ENCODE measurements at places on chromosomes 1 and 21.

- DNase-seq, result no peak
Observed at GRCh38 chr1:77796695-77797405, 17.4 kb downstream of the MIGA1 start.

DNA sequence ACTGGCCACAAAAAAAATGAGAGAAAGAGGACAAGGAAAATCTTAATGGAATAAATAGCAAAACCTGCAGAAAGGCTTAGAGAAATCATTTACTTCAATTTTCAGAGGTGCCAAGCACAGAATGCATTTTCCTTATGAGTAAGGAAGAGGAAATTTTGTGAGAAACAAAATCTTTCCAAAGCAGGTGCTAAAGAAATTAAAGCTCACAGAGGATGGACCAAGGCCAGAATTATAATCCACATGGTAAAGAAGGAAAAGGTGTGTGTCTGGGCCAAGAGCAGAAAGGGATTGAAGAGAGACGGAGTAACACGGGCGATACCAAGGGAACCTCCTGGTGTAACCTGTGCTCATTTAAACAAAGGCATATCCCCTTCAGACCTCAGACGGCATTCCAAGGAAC is 340.0 kb upstream of the NFIA start:
- DNase-seq, result no peak

DNA sequence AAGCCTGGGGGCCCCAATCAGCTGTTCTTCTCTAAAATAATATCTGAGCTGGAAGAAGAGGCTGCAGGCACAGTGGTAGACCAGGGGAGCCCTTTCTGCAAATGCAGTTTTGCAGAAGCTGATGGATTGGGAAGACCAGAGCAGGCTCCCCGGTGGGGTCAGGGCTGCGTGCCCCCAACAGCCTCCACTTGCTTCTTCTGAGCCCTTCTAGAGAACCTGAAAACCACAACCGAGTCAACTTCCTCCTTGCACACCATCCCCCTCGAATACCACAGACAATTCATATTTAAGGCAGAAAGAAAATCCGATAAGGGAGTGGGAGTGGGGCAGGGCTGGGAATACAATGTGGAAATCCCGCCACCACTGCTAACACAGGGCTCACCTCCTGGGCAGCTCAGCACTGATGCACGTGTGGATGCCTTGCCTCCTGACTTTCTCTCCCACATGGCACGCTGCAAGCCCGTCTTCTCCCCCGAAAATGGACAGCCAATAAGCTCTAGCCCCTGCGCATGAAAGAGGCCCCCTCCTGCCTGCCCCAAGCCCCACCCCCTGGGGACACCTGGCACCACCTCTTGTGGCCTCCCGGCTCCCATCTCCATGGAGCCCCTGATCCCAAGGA is 25.4 kb upstream of the ALDH4A1 start:
- DNase-seq, result no peak

DNA sequence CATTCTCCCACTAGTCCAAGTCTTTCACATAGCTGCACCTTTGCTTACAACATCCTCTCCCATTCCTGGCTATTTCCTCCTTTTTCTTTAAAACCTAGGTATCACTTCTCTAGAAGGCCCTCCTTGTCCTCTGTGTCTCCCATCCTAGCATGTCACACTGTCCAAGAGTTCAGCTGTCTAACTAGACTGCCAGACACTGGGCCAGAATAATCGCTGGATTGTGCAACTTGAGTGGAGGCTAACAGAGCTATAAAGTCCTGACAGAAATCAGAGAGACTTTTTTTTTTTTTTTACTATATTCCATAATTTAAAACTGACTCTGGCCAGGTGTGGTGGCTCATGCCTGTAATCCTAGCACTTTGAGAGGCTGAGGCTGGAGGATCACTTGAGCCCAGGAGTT is 4.2 kb upstream of the ANGPTL7 start:
- no peak for DNase-seq

DNA sequence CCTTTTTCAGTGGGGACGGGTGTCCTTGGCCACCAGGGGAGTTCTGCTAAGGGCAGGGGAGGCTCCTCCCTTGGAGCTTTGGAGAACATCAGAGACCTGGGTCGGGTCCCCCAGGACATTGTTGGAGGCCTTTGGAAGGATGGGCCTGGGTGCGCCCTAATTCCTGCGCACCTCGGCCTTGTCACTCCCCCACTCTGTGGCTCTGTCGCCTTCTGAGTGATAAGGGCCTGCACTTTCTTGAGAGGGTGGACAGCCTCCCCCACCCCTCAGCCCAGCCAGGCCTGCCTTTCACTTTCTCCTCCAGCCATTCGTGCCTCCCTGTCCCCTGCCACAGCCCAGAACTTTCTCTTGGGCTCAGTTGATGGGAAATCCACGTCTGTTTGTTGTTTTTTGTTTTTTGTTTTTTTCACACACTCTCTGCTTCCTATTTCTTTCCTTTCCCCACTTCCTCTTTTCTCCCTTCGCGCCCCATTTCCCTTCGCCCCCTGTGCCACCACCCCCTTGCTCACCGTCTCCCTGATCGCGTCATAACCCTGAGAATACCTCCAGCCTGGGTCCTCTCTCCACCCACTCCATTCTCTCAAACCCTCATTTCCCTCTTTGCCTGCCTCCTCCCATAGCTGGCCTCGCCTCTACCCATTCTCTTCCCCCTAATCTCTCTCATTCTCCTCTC is 85.6 kb downstream of the PAX7 start:
- DNase-seq, result no peak

DNA sequence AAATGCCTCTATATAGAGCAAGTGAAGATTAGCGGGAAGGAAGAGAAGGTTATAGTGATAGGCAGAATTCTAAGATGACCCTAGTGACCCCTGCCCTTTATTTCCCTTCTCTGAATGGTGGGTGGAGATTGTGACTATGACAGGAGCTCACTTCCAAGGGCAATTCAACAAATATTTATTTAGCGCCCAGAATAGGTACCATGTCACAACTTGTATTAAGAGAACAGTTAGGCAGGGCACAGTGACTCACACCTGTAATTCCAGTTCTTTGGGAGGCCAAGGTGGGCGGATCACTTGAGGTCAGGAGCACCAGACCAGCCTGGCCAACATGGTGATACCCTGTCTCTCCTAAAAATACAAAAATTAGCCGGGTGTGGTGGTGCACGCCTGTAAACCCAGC is 236.0 kb upstream of the POGK start:
- no peak for DNase-seq

DNA sequence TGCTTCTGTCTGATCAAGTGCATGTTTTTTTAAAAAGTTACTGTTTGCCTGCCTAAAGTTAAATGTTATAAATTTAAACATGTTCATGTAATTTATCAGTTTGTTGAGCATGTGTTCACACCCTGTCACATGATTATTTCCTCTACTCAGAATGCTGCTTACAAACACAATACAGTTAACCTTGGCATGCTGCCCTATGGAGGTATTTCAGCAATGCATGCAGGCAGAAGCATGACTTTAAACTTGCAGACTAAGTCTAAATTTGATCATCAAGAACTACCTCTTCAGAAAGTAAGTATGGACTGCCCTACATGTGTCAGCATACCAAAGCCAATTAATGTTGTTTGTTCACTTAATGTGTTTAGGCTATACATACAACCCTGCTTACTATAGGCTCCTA is 161.6 kb downstream of the LRRC40 start:
- no peak for DNase-seq

DNA sequence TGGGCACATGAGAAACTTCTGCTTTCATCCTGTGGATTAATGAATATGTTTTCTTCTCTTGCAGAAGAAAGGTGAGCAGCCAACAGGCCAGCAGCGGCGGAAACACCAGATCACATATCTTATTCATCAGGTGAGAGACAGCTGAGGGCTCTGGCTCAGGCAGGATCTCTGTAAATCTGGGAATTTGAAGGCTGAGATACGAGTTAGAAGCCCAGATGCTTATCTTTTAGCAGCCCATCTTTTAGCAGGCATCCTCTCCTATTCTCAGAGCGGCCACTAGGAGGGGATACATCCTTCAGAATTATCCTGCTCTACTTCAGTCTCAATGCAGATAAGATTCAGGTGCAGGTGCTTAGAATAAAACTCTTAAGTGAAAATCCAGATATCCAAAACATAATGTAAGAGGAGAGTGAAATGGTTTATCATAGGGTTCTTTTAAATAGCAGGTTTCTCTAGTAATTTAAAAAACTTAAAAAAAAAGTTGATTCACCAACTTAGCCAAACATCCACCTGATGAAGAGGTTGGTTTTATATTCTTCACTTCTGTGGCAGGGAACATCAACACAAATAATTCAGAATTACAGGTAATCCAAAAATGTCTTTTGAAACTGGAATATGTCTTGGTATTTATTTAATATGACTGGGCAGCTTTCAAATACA is 19.3 kb downstream of the SH2D2A start:
- DNase-seq, result no peak

GRCh38 chr1:180975551-180975950 is 47.1 kb downstream of the STX6 start:
- DNase-seq, result no peak

DNA sequence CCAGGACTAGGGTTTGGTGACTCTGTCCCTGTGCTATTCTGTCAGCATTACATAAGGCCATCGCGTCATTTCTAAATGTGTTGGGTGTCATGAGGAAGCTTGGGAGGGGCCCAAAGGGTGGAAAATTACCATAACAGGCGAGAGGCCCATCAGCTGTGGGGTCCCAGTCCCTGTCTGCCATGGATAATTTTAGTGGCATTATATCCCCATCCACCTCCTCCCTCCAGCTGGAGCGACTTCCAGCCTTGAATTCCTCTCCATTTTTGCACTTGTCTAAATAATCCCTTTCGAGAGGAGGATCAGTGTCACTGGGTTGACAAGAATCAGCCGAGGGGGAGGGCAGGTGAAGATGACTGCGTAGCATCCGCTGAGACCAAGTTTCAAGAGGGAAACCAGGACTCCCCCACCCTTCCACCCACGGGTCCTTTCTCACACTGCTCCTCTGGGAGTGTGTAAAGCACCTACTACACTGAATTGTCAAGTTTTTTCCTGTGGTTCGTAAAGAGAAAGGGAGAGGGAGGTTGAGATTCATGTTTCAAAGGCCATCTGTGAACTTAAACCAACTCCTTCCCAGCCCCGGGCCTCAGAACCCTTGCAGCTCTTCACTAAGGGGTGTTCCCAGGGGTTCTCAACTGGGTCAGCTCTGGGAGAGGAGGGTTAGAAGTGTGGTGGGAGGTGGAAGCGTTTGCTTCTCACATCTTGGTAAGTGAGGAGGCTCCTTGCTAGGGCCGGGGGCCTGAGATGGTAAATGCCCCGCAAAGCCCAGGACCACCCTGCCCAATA is 29.2 kb downstream of the VASH2 start:
- DNase-seq, result peak; percentile 87

DNA sequence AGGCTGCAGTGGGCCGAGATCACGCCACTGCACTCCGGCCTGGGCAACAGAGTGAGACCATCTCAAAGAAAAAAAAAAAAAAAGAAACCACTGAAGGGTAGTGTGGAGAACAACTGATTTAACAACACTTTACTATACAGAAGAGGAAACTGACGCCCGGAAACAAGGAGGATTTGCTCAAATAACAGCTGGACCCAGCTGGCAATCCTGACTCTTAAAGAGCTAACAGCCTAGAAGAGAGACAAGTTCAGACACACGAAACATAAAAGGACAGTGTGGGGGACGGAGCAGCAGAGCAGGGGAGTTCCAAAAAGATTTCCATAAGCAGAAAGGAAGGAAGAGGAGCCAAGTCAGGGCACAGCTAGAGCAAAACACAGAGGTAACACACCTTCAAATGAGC is 4.4 kb downstream of the ECHDC2 start:
- no peak for DNase-seq

DNA sequence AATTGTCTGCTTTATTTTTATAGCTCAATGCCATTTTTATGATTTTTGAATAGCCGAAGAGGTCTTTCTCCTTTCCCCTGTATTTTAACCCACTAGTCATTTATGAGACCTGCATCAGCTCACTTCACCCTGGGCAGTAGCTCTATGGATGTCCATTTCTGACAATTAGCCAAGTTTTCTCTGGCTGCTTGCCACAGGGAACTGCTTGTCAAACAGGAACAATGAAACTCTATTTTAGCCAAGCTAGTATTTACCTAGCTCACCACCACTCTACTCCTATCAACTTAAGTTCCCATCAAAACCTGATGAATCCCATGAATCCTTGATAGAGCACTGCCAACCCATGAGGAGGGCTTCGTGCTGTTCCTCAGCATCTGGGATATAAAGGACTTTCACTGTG is 406.7 kb downstream of the RWDD3 start:
- no peak for DNase-seq
